ENCODE measurements at places on chromosomes 3 and 15.
A peak's percentile ranks its signal among the peaks of the same experiment; 100 is the strongest.

DNA sequence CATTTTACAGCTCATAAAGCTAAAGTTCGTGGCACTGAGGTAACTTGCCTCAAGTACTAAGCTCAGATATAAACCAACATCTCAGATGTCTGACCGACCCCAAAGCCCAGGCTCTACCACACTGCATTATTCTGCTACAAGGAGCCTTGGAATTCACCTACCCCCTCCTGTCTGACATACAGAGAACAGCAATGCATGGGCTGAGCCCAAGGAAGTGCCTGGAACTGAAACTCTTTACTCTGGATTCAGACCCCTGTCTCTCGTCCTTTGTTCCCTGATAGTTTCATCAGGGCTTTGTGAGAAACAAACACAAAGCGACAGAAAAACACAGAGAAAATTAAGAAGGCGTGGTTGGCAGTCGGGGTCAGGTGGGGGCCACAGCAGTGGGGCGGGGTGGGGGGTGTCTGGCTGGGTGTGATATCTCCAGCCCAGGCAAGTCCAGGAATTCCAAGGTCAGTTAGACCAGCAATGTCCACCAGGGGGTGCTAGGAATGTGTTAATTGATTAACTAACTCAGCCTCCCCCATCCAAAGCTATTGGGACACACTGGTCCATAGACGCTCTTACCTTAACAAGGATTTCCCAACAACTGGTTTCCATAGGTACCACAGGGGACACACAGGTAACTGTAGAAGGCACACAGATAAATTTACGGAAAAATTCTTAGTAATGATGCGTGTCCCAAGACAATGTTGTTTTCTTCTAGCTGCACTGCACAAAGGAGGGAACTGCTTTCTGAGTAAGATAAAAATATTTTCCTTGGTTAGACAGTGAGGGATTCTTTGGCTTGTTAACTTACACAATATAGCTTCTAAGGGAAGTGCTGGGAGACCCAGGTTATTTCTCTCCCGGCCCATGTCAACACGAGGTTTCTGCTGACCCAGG lies 18.8 kb upstream of the SSUH2 start:
- peak; percentile 79 for DNase-seq

DNA sequence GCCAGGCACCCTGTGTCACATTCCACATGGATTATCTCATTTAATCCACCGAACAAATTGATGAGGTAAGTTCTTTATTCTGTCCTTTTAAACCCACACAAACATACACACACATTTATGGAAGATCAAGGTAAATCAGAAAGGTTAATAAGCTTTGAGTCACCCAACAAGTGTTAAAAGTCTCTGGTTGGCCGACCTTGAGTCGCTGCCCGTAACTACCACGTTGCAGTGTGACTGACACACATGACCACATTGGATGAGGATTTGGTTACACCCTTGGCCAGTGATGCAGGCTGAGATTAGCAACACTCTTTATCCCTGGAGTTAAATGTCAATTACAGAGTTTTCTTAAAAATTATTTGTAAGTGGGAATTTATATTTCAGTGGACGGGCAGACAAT lies 19.2 kb downstream of the FOXP1 start:
- no peak for DNase-seq

GRCh38 chr3:48446043-48446424 lies 503 bp upstream of the ATRIP start:
- DNase-seq: no peak

DNA sequence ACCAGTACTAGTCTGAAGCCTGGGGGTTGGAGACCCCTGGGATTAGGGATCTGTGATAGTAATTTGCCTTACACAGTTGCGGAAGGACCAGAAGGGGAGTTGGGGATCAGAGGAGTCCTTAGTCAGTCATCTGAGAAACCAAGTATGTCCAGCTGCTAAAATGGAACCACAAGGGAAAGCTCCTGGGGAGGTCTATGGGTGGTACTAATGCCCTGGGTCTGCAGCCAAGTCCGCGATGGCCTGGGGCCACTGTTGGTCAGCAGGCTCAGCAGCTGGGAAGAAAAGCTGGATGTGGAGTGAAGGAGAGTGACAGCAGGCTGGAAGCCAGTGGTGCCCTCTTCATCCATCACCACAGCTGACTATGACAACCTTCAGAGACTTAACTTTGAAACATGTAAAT lies 2.2 kb upstream of the ANKDD1A start:
- no peak for DNase-seq

DNA sequence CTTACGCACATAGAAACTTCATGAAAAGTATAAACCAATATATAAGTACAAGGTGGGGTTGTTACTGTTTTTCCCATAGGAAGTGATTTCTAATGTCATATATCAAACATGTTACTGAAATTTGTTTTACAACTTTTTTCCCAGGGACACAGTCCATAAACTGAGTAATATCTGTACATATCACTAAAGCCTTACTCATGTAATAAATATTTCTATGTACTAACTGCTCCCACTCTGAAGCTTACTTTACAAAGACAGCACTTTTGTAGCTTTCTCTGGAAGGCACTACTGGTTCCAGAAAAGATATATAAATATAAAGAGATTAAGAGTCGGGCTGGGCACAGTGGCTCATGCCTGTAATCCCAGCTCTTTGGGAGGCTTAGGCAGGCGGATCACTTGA lies 91.7 kb downstream of the MYO5A start:
- peak; percentile 38 for DNase-seq

DNA sequence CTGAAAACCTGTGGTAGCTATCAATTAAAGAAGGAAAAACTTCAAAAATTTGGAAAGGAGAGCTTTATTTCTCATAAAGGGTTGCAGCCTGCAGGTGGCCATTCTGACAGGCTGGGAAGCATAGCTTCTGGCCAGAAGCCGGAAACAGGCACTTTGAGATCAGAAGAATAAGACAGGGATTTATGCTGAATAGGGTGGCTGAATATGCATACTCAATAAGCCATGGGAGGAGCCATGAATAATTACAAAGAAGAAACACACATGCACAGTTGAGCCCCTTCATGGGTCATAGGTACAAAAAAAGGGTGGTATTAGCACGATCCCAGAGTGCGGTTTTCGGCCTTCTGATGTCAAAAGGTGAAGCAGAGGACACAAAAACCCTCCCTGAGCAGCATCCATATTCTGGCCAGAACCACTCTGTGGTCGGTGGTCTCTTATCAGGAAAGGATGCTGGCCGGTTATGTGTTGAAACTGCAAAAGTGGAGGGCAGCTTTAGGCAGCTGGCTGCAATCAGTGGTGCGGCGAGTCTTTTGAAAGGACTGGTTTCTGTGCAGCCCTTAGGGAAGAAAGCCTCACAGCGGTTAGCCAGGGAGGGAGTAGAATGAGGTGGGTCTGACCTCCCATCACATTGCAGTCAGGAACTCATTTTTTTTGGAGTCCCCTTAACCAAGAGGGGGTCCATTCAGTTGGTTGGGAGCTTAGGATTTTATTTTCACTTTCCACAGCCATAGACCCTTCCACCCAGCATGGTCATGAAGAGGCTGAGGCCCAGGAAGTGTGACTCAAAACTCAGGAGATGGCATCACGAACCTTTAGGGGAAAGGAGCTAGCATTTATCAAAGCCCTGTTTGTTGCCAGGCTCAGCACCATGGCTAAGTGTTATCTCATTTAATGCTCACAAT lies 34.7 kb upstream of the CCDC174 start:
- DNase-seq: no peak

- DNase-seq: no peak
Measured at GRCh38 chr3:9779721-9780457, 10.1 kb upstream of the CAMK1 start.

DNA sequence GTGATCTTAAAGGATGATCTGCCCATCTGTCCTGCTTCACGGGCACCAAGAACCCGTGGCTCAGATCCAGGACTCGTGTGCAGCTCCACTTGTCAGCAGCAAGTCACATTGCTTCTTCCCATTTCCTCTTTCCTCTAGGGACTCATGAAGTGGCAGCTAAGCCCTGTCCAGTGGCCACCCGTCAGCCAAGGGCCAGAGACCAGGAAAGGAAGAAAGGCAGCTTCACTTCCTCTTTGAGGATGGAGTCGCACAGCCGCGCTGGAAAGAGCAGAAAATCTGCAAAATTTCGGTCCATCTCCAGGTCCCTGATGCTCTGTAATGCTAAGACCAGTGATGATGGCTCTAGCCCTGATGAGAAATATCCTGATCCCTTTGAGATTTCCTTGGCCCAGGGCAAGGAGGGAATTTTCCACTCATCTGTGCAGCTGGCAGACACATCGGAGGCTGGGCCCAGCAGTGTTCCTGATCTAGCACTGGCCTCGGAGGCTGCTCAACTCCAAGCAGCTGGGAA lies 28.5 kb downstream of the IL16 start:
- peak; percentile 47 for DNase-seq

- no peak for DNase-seq
Measured at GRCh38 chr3:60542995-60543394, 708.3 kb downstream of the FHIT start.

DNA sequence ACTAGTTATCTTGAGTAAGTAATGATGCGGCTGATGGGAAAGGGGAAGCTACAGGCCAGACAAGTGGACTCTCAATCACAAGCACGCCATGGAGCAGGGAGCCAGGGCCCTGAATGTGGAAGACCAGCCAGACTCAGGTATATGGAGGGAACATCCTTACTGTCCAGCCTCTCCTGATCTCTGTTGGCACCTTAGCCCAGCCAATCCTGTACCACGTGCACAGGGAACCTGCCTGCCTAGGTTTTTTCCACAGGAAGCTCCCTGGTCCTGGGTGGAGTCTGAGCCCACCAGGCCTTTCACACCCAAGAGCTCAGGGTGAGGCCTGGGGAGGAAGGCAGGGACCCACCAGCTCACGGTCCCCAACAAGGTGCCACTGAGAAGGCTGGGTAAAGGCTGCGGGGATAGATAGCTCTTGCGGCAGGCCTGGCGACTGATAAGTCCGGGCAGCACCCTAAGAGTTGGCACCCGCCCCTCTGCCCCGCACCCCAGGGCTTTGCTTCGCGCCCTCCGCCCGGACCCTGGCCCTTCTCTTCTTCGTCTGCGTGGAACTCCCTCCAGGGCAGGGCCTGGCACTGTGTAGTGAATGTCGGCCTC lies 933 bp upstream of the APEH start:
- DNase-seq: no peak

- no peak for DNase-seq
Measured at GRCh38 chr3:144433006-144433405, 461.4 kb downstream of the DIPK2A start.

GRCh38 chr15:98751767-98752166 lies 103.4 kb downstream of the IGF1R start:
- no peak for DNase-seq

DNA sequence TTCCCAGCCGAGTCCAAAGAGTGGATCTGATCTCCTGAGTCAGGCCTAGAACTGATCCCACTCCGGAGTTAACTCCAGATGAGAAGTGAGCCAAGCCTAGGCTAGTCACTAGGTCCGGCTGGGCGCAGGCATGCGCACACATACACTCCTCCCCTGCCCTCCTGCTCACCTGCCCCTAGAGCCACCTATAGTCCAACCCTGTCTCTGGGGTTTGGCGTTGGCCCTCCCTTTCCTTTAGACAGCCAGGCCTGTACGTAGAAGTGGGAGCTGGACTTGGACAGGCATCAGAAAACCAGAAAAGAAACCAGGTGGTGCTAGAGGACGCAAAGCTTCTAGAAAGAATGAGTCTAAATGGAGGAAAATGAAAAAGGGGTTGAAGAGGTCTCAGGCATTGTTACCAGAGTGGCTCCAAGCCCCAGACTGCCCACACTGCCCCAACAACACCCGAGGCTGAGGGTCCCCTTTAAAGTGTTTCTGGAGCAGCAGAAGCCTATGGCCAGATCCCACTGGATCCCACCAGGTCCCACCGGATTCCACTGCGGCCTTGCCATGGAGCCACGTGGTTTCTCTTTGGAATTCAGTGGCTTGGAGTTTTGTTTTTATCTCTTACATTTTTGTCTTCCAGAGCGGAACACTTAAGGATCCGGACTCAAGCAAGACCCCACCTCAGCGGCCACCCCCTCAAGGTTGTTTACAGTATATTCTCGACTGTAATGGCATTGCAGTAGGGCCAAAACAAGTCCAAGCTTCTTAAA lies 24.2 kb upstream of the TIMP4 start:
- DNase-seq: no peak

DNA sequence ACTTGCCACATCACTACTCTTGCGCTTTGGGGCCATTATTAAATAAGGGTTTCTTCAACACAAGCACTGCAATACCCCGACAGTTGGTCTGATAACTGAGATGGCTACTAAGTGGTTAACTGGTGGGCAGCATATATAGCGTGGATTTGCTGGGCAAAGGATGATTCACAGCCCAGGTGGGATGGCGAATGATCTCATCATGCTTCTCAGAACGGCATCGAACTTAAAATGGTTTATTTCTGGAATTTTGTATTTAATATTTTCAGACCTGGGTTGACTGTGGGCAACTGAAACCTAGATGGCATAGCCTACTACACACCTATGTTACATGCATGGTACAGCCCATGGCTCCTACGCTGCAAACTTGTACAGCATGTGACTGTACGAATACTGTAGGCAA lies 26.8 kb upstream of the TKT start:
- DNase-seq: no peak

GRCh38 chr3:62128051-62128450 lies 245.3 kb downstream of the FEZF2 start:
- DNase-seq: peak; percentile 48

- DNase-seq: no peak
Measured at GRCh38 chr3:194487289-194488054, 670 bp upstream of the ATP13A3 start.

DNA sequence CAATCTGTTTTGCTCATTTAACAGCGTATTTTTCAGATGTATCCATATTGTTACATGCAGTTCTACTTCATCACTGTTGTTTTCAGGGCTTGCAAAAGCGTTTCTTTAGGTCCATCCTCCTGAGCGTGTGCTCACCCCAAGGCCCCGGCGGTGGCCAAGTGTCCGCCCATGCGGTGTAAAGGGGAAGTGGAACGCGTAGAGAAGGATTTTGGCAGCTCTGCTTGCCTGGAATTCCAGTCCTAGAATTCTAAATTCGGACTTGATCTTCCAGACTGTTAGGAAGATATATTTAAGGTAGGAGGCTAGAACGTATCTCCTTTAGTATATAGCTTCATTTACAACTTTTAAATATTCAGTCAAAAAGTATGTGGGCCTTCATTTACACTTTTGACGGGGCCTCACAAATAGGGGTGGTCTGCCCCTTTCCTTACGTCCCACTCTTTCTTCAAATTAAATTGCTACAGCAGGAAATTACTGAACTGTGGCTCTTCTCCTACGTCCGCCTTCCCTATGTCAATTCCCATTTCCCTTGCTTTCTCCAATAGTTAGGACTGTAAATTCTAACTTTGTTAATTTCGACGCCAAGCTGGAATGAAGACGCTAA lies 609 bp upstream of the TBC1D23 start:
- DNase-seq: peak; percentile 86

All from fibroblast of mammary gland (primary cell).